ENCODE measurements at places on chromosomes 4 and X.

- DNase-seq, result no peak
These were observed 5.5 kb downstream of the ZNF827 start for GRCh38 chr4:145933134-145933533.

DNA sequence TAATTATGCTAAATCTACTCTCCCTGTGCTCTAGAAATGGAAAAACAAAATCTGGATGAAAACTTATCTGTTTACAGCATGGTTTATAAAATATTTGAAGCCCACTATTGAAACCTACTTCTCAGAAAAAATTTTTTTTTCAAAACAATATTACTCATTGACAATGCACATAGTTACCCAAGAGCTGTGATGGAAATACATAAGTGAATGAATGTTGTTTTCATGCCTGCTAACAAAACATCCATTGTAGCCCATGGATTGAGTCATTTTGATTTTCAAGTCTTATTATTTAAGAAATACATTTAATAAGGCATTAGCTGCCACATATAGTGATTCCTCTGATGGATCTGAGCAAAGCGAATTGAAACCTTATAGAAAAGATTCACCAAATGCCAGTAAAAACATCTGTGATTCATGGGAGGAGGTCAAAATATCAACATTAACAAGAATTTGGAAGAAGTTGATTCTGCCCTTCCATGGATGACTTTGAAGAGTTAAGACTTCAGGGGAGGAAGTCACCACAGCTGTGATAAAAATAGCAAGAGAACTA, 144.7 kb upstream of the HHIP start:
- no peak for DNase-seq

- DNase-seq, result no peak
These were observed 26.7 kb downstream of the C4orf54 start for GRCh38 chr4:99630857-99631360.

GRCh38 chr4:123291329-123291728, 105.3 kb upstream of the SPRY1 start:
- no peak for DNase-seq

- DNase-seq, result no peak
These were observed 511.3 kb upstream of the PCDH7 start for GRCh38 chr4:30208731-30209435.

- DNase-seq, result no peak
These were observed 119.5 kb upstream of the CHRDL1 start for GRCh38 chrX:110915111-110915510.

DNA sequence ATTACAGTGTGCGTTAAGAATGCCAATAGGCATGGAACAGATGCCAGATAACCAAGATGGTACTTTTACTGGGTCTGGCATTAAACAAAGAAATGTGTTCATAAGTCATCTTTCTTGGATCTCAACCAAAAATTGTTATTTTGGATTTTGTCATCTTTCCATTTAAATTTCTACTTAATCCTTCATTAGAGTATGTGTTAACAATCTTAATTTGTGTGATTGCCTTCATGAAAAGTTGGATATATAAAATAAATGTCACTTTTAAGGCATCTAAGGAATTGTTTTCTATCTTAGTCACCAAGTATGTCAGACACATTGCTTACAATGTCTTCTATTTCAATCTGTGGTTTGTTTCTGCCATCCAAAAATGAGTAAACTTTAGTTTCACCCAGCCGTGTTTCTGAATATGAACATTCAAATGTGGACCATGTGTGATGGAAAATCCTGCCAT, 87.5 kb downstream of the PALLD start:
- DNase-seq, result no peak

- no peak for DNase-seq
These were observed 284.9 kb downstream of the ADGRL3 start for GRCh38 chr4:61485056-61485455.

- DNase-seq, result no peak
These were observed 6.3 kb upstream of the HPRT1 start for GRCh38 chrX:134453631-134454030.

GRCh38 chr4:107913283-107913899, 18.0 kb upstream of the CYP2U1 start:
- DNase-seq, result peak; percentile 62

GRCh38 chrX:54633641-54634040, 103.6 kb downstream of the GNL3L start:
- no peak for DNase-seq

- DNase-seq, result no peak
These were observed 8.7 kb downstream of the SMAD1 start for GRCh38 chr4:145490361-145490760.

DNA sequence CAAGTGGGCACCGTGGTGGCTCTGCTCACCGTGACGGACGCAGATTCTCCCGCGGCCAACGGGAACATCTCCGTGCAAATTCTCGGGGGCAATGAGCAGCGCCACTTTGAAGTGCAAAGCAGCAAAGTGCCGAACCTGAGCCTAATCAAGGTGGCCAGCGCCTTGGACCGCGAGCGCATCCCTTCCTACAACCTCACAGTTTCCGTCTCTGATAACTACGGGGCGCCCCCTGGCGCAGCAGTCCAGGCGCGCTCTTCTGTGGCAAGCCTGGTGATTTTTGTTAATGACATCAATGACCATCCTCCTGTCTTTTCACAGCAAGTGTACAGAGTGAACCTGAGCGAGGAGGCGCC, 2.7 kb downstream of the FAT4 start:
- no peak for DNase-seq

DNA sequence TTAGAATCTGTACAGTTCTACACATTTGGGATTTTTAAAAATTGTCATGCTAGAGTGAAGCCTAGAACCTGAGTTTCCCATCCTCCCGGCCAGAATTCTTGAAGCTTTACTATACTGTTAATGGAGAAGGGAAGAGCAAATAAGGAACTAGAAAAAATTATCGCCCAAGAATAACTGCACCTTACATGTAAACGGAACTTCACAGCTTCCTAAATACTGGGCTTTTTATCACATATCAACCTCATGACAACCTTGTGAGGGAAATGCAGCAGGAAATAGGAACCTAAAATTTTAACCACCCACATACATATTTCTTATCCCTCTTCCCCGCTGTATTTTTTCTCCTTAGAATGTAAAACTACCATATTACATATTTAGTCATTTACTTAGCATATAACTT, 19.3 kb downstream of the ARHGEF9 start:
- DNase-seq, result no peak

DNA sequence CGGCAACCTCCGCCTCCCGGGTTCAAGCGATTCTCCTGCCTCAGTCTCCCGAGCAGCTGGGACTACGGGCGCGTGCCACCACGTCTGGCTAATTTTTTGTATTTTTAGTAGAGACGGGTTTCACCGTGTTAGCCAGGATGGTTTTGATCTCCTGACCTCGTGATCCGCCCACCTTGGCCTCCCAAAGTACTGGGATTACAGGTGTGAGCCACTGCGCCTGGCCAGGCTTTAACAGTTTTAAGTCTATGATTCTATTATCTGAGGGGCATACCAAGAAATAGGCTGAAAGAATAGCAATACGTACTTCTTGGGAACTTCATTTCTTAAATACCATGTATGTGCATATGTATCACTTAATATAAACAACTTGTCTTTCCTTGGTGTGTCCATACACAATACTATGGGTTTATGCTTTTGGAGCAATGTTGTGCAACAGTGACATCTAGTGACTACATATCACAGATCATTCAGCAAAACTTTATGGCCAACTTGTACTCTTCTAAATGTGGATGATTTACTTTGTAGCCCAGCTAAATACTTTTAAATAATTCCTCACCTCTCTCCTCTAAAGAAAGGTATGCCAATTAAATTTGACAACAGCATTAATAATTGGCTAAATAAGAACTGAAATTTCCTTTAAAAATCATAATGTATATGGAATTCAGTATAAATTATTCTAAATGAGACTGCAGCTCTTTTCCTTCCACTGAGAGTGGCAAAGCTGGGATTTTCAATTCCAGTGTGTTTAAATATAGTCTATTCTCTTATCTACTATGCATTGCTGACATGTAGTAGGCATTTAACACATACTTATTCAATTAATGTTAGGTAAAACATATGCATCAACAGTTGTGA, 10.4 kb downstream of the SLC9B1 start:
- peak; percentile 49 for DNase-seq

- DNase-seq, result no peak
These were observed 99.4 kb downstream of the SYNPO2 start for GRCh38 chr4:118987959-118988634.

GRCh38 chr4:169383724-169384123, 113.0 kb upstream of the SH3RF1 start:
- DNase-seq, result no peak

- no peak for DNase-seq
These were observed 23.0 kb downstream of the HMX1 start for GRCh38 chr4:8848507-8849265.

GRCh38 chrX:151902813-151903591, 9.7 kb upstream of the MAGEA4 start:
- no peak for DNase-seq

- no peak for DNase-seq
These were observed 47.6 kb upstream of the FGG start for GRCh38 chr4:154660052-154660451.

- DNase-seq, result peak; percentile 38
These were observed 164.9 kb downstream of the MAML3 start for GRCh38 chr4:139988863-139989765.

DNA sequence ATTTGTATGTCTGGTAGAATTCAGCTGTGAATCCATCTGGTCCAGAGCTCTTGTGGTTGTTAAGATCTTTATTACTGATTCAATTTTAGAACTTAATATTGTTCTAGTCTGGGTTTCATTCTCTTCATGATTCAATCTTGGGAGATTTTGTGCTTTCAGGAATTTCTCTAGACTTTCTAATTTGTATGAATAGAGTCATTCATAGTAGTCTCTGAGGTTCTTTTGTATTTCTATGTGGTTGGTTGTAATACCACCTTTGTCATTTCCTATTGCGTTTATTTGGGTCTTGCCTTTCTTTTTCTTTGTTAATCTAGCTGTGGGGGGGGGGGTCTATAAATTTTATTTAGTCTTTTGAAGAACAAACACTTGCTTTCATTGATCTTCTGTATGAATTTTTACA, 824.8 kb upstream of the GALNTL6 start:
- DNase-seq, result no peak

DNA sequence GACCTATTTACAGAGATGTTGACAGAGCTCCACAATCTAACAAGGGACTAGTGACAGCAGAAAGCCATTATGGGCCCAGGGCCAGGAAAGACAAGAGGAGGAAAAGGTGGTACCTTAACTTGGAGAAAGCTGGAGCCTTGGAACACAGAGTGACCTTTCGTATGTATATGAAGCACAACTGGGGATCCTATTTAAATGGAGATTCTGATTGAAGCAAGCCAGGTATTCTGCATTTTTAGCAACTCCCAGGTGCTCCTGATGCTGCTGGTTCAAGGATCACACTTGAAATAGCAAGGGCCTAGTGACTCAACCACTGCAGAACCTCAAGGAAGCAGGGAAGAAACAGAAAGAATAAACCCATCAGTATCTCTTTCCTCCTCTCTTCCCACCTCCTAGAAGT, 99.4 kb downstream of the TMEM47 start:
- no peak for DNase-seq

- peak; percentile 90 for DNase-seq
These were observed 107.3 kb downstream of the JADE1 start for GRCh38 chr4:128916832-128917231.

DNA sequence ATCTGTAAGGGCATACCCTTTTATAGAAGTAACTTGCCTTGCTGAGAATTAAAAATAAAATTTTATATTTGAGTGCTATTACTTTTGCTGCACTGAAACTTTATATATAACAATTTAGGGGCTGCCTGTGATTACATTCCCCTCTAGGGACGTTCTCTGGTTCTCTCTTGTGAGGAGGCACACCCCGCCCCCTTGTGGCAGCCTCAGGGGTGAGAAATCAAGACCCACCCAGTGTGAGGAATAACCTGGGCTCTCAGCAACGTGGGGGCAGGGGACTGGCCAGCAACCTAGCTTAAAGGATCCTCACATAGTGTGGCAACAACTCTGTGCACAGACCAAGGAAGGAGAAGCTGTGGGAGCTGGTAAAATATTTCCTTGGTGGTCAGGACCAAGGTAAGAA, 43.7 kb downstream of the MAGEA9 start:
- peak; percentile 5 for DNase-seq

GRCh38 chr4:155974476-155974749, 20.7 kb upstream of the CTSO start:
- no peak for DNase-seq

- no peak for DNase-seq
These were observed 3.5 kb downstream of the RTL3 start for GRCh38 chrX:78655642-78656041.

DNA sequence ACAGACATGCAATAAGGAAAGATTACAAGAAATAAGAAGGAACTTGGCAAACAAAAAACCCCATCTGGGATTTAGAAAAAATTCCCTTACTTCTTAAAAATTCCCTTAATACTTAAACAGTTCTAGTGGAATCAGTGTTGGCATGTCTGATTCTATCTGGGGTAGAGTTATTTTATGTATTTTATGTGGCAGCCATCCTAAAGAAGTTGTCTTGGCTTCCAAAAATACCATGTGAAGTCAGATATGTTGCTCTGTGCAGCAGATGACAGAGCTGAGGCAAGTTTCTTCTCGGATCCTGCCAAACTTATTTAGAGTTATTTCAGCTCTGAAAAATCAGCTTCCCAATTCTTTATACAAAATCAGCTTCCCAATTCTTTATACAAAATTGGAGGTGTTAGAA, 14.7 kb downstream of the YY2 start:
- no peak for DNase-seq

GRCh38 chr4:87088186-87088585, 132.2 kb downstream of the KLHL8 start:
- DNase-seq, result no peak

DNA sequence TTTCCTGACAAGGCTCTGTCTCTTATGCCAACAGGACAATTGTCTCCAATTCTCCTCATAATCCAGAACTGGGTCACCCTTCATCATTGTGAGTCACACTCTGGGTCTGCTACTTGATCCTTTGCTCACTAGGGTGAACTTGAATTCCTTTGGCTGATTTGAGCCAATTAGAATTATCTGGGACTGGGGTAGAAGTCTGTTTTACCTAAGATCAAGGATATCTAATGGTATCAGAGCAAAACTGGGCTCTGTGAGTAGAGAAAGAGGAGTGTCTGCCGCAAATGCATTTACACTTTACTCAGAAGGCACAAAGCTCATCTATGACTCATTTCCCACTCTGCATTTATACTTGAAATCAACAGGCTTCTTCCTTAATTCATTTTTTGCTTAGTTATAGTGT, 72.6 kb downstream of the PITX2 start:
- DNase-seq, result no peak

GRCh38 chr4:34181311-34181841, 2062.9 kb downstream of the ARAP2 start:
- no peak for DNase-seq
